Activated CD4-positive, alpha-beta T cell treated with anti-CD3 and anti-CD28 coated beads for 24 hours (primary cell): ENCODE measurements at places on chromosomes 13 and 19.

DNA sequence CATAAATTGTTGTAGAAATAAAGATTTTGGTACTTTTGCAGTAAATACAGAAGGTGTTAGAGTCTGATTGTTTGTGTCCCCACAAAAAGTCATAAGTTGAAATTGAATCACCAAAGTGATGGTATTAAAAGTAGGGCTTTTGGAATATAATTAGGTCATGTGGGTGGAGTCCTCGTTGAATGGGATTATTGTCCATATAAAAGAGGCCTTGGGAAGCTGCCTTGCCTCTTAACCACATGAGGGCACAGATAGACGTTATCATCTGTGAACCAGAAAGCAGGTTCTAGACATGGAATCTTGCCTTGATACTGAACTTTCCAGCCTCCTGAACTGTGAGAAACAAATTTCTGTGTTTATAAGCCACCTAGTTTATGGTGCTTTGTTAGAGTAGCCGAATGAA lies 186.8 kb downstream of the PRR20E start:
- DNase-seq, result no peak

GRCh38 chr13:95707035-95707434 lies 30.1 kb downstream of the DNAJC3 start:
- no peak for DNase-seq

GRCh38 chr19:3302755-3303154 lies 63.6 kb upstream of the NFIC start:
- no peak for DNase-seq

GRCh38 chr13:76937281-76937820 lies 11.0 kb upstream of the ACOD1 start:
- DNase-seq, result no peak

- DNase-seq, result no peak
These were observed 2.6 kb downstream of the AP1M1 start for GRCh38 chr19:16200038-16201010.

DNA sequence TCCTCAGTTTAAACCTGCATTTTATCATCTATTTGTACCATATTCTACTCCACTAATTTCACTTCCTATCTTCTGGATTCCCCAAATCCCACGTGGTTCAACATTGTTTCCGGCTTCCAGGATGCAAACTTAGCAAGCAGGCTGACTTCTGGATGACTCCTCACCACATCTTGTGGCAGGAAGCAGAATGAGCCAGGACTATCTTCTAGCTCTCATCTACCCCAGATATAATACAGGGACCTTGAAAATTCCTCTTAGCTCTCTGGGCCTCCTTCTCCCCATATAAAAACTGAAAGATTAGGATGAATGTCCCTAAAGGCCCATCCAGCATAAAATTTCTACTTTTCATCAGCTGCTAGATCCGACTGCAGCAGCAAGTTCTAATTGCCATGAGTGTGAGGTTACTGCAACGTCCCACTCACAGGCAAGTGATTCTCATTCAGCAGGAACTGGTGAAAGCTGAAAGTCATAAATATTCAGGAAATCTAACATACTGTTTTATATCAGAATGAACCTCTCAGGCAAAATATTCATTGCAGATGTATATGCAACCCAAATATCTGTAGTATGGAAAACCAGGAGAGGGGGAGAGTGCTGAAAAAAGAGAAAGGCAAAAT lies 93.4 kb downstream of the KCTD12 start:
- DNase-seq, result no peak

GRCh38 chr19:19417628-19418245 lies 12.3 kb downstream of the GATAD2A start:
- no peak for DNase-seq

DNA sequence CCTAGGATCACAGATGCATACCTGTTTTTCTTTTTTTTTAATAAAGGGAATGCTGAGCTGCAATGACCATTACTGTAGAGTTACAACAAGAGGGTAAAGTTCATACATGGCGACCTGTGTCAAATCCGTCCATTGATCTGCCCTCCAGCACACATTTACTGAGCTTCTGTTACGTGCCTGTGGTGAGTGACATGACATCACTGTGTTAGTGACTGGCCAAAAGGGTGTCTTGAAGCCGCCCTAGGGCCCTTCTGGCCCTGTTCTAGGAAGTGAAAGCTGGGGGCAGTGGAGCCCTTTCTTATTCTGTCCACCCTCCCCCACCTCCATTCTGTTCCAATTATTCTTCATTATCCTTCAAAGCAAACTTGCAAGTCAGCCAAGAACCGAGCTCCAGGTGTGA lies 66.3 kb downstream of the ZIC5 start:
- no peak for DNase-seq

GRCh38 chr13:41053384-41053826 lies 7.9 kb upstream of the WBP4 start:
- no peak for DNase-seq

GRCh38 chr19:38801359-38802095 lies 11.2 kb downstream of the LGALS4 start:
- no peak for DNase-seq

DNA sequence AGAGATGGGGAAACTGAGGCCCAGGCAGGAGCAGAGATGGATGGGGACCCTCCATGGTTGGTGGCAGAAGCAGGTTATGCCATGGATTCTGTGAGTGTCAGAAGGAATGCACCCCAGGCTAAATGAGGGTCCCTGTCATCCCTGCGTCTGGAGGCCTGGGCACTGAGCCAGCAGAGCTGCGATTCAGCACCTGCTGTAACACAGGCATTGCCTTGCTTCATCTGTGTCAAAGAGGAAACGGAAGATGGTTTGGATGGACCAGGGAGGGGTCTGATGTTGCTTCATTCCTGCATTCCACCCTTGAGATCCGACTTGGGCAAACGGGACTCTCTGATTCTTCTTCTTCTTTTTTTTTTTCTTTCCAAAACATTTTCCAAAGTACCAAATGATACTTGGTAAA lies 1.2 kb downstream of the C5AR1 start:
- DNase-seq, result no peak

DNA sequence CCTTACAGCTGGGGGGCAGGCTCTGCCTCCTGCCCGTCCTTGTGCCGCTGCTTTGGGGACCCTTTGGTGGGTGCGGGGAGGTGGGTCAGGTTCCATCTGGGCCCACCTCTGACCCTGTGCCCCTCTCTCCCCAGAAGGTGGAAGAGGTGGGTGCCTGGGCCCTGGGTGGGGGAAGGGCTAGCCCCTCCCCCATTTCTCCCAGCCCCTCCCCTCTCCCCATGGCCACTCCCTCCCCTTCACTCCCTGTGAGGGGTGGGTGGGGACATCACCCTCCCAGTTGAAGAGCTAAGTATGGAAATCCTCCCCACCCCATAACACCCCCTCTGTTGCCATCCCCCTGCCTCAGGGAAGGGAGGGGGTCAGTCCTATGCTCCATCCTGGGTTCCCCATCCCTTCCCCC lies 14.2 kb downstream of the ARHGEF1 start:
- no peak for DNase-seq

GRCh38 chr13:77715233-77715891 lies 17.9 kb downstream of the SLAIN1 start:
- DNase-seq, result no peak

DNA sequence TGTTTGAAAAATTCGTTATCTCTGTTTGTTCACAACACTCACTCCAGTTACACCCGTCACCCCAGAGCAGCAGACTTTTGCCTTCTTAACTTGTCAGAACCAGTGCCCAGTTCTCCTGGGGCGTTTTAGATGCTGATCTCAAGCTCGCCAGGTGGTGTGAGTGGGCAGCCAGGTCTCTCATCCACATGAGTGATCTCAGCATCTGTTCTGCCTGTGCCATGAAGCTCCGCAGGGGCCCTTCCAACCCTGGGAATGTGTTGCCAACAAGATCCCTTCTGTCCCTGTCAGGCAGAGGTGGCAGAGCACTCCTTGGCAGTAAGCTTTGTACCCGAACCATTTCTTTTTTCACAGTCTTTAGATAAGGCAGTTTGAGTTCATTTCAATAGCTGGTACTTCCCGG lies 896.5 kb downstream of the UQCRFS1 start:
- DNase-seq, result no peak

- no peak for DNase-seq
These were observed 4.2 kb upstream of the CACNG7 start for GRCh38 chr19:53904909-53905308.

- DNase-seq, result no peak
These were observed 312.8 kb upstream of the PCDH20 start for GRCh38 chr13:61728471-61728870.

DNA sequence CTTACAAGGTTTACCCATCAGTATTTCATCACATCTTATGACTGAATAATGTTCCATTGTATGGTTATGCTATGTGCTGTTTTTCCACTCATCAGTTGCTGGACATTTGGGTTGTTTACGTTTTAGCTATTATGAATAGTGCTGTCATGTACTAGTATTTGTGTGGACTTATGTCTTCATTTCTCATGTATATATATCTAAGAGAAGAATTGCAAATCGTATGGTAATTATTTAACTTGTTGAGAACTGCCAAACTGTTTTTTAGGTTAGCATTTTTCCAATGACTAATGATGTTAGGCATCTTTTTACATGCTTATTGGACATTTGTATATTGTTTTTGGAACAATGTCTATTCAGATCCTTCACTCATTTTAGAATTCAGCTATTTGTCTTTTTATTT lies 368.3 kb downstream of the LMO7 start:
- no peak for DNase-seq

DNA sequence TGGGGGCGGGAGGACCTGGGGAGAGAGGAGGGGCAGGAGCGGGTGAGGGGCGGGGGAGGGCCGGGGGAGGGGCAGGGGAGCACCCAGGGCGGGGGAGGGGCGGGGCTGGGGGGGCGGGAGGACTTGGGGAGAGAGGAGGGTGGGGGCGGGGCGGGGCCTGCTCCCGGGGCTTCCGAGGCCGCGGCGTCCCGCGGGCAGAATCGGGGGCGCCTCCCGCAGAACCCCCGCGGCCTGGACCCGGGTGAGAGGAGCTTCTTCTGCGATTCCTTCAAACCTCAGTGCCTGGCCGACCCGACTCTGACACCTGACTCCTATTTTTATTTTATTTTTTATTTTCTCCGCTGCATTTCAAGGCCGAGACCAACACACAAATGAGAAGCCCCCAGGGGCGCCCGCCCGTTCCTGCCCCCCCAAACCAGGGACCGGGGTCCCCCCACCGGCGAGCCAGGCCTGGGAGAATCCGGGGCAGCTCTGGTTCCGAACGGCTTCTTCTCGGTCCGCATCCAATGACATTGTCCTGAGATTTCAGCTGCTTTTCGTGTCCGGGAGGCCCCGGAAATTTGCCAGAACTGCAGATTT lies 470 bp upstream of the GRTP1 start:
- DNase-seq, result no peak

DNA sequence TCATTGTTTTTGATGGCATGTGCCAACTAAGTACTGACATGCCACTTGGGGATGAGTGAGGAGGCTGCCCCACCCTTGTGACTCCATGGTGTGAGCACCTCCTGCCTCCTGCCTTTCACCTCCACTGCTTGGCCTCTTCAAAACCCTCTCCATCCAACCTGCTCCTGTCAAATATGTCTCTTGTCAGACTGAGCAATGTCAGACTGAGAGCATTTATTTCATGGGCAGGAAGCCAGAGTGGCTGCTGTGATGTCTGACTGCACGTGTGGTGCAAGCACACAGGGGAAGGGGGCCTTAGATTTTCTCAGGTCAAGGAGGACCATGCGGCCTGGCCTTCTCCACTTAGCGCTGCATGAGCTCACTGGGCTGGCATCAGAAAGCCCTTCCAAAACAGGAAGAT lies 68.3 kb downstream of the STARD13 start:
- no peak for DNase-seq

DNA sequence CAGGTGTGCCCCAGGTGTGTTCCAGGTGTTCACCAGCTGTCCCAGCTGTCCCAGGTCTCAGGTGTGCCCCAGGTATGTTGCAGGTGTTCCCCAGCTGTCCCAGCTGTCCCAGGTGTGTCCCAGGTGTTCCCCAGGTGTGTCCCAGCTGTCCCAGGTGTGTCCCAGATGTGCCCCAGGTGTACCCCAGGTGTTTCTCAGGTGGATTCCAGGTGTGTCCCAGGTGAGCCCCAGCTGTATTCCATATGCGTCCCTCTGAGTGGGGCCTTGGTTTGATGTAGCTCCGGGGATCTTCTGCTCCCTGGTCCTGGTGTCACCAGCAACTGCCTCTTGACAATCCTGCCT lies 719 bp upstream of the GRK1 start:
- no peak for DNase-seq

DNA sequence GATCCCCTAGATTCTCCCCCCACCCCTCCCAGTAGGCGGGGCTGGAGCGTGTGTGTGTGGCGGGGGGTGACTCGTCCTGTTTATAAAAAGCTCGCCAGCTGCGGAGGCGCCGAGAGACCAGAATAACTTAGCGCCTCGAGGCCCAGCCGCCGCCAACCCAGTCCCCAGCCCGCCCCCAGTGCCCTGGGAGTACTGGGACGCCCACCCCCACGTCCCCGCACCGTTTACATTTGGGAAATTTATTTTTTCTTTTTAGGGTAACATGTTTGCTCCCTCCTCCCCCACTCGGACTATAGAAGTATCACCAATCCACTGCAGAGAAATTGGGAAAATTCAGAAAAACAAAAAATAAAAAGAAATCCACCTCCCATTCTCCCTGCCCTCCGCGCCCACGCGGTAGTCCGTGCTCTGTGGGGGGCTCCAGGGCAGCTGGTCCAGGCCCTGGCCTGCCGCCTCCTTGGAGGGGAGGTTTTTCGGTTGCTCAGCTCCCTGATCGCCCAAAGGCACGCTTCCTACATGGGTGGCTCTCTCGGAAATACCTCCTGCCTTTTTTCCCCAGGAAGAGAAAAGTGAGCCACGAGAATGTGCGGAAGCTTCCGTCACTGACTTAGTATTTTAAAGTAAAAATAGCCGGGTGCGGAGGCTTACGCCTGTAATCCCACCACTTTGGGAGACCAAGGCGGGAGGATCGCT lies 1.5 kb upstream of the RAB3A start:
- DNase-seq, result peak; percentile 34

DNA sequence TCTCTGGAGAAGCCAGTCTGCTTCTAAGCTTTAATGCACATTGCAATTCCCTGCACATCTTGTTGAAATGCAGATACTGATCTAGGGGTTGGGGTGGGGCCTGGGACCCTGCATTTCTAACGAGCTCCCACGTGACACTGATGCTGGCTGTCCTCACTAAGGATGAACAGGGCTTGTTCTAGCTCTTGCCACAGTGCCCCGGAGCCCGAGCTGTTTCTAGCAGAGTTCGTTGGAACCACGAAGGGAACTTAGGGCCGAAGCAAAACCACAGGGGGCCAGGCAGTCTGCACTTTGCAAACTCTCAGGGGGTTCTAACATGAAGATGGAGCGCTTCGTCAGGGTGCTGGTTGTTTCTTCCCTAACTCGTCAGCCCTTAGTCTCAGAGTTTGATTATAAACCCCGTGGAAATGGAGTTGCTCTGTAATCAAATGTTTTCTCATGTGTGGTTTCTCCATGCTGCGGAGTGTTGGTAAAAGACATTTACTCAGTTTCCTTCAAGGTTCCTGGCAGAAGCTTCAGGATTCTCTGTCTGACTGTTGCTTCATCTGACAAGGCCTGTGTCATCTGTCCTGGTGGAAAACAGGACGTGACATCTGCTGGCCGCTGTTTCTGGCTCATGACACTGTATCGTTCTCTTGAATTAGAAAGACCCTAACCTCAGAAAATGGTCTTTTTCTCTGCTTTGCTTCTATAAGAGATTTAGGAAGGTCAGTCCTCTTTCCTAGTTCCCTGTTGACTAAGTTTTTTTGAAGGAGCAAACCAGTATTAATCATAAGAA lies 221.5 kb downstream of the TEX29 start:
- DNase-seq, result no peak

GRCh38 chr19:33225458-33225926 lies at the start of gene SLC7A10:
TSS of gene SLC7A10 (minus strand) at chr19:33225850. CDS start at chr19:33225703, 147 bp downstream.
- DNase-seq, result no peak
